ENCODE measurements at places on chromosomes 12 and 14. TPM values are rescaled to one million over a fixed set of nuclear protein-coding genes. Genes with fewer than 3 reads are reported as not detected.

DNA sequence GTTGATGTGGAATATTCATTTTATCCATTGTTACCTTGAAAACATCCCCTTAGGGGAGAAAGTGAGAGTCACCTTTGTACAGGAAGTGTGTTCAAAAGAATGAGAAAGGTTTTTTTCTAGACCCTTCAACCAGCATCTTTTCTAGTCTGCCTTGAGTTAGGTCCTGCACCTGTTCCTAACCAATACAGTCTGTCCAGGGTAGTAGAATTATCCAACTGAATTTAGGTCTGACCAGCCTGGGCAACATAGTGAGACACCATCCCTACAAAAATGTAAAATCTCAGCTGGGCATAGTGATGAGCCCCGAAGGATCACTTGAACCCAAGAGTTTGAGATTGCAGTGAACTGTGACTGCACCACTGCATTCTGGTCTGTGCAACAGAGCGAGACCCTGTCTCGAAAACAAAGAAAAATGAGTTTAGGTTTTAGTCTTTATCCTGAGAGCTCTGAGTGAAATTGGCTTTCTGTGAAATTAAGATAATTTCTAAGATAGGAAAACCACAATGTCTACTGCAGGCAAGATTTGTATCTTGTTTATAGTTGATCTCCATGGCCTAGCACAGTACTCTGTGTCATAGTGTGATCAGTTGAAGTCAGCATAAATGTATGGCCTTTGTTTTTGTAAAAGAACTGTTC, 25.2 kb downstream of the ARHGAP5 start:
- no peak for DNase-seq

GRCh38 chr14:28361486-28361885, 405.1 kb upstream of the FOXG1 start:
- no peak for DNase-seq

DNA sequence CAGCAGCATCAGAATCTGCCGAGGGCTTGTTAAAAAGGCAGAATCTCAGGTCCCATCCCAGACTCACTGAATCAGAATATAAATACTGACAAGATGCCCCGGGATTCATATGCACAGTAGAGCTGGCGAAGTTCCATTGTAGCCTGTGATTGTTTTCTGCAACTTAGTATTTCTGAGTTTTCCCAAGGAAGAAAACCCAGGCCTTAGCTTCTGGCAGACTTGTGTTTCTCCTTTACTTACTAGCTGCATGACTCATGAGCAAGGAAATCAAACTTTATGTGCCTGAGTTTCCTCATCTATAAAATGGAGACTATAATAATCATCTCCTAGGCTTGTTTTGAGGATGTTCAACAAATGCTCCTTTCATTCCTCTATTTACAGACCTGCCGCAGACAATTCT, 278.5 kb upstream of the PLEKHG7 start:
- DNase-seq: peak; percentile 80

Gene AICDA
- not detected for total RNA-seq

Gene SDSL
- total RNA-seq: 6.5 TPM

DNA sequence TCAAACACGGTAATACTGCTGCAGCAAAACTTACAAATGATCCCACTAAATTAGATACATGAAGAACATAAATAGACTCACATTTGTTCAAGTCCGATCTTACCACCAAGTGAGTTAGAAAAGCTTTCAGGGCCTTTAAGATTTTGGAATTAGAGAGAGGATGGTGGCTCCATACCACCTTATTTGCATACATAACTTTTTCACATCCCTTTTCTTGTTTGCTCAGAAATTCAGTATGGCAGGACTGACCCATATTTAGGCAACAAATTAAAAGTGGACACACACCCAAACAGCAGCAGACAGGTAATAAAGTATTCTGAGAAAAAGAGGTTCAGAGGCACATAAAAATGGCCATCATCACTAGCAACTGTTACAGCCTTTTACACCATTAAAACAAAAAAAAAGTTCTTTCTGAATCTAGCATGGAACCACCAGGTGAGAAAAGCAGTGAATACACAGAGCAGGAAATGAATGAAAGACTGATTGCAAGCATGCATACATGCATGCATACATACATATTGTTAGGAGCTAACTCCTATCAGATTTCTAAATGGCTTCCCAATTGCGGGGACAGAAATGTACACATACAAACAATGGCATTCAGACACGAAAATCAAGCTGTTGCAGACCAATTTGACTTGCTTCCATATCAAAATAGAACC, 23.3 kb downstream of the STXBP6 start:
- no peak for DNase-seq

DNA sequence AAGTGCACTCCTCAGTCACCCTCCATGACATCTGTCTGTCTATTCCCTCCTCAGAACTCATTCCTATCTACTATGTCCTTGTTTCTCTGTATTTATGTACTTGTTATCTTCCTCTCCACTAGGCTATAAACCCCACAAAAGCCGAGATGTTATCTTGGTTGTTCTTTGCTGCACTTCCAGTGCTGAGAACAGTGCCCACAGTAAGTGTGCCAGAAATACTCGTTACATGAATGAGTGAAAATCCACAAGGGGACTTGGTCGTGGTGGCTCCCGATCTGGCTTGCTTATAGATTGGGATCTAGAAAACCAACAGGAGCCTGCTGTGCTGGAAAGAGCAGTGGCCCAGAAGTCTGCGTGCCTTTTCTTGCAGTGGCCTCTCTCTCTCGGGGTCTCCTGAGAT, 111.9 kb upstream of the PRMT8 start:
- no peak for DNase-seq

DNA sequence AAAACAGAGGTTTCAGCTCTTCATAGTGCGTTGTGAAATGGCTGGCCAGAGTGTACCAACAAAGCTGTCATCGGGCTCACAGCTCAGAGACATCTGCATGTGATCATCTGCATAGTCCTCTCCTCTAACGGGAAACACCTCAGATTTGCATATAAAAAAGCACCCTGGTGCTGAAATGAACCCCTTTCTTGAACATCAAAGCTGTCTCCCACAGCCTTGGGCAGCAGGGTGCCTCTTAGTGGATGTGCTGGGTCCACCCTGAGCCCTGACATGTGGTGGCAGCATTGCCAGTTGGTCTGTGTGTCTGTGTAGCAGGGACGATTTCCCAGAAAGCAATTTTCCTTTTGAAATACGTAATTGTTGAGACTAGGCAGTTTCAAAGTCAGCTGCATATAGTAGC, 14.3 kb upstream of the PAPLN start:
- no peak for DNase-seq

GRCh38 chr12:54258201-54258681, 21.7 kb downstream of the CBX5 start:
- DNase-seq: peak; percentile 76

DNA sequence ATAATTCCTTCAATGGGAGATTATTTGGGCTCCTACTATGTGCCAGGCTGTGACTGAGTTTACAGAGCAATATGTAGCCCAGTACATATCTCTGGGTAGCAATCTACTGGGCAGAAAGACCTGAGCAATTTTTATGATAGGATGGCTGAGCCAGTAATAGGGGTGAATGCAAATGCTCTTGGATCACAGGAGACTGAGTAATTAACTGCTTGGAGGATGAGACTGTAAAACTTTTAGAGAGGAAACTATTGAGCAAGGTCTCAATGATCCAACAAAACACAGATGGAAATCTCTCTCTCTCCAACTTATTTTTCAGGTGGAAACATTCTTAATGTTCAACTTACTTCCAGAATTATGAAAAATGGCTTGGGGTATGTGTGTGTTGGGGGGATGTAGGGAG, 402.2 kb downstream of the AEBP2 start:
- no peak for DNase-seq

GRCh38 chr14:74508292-74508731, 14.7 kb downstream of the ISCA2 start:
- peak; percentile 88 for DNase-seq

Gene ASCL1
- not detected for total RNA-seq

Gene COX8C
- total RNA-seq: not detected

GRCh38 chr12:105262461-105263184, 26.6 kb upstream of the APPL2 start:
- DNase-seq: no peak

Gene CCDC60
- not detected for total RNA-seq

DNA sequence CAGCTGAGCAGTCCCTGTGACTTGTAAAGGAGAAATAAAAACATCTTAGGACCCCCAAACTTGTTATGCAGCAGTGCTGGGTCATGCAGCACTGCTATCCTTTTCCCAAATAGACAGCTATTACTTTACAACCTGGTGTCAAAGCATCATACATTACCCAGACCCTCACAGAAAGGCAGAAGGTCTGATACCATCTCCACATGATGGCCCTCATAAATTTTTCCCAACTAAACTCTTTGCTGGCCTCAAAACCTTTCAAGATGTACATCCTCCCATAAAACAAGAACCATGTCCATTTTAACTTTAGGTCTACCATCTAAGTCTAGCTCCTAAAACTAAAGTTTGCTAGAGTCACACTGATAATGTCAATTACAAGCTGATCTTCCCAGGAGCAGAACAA, 8.7 kb upstream of the RESF1 start:
- no peak for DNase-seq

Gene PPP1R1A
- total RNA-seq: 0.36 TPM

Gene SLC25A21
- 0.29 TPM for total RNA-seq

Gene TMEM63C
- total RNA-seq: 0.72 TPM

DNA sequence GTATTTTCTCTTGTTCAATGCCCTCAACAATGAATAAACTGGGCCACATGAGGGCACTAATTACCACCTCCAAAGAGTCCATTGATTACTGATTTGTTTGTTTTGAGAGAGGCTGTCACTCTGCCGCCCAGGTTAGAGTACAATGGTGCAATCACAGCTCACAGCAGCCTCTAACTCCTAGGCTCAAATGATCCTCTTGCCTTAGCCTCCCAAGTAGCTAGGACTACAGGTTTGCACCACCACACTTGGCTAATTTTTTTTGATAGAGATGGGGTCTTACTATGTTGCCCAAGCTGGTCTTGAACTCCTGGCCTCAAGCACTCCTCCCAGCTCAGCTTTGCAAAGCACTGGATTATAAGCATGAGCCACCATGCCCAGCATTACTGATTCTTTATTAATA, 28.3 kb upstream of the SYCP3 start:
- DNase-seq: no peak

DNA sequence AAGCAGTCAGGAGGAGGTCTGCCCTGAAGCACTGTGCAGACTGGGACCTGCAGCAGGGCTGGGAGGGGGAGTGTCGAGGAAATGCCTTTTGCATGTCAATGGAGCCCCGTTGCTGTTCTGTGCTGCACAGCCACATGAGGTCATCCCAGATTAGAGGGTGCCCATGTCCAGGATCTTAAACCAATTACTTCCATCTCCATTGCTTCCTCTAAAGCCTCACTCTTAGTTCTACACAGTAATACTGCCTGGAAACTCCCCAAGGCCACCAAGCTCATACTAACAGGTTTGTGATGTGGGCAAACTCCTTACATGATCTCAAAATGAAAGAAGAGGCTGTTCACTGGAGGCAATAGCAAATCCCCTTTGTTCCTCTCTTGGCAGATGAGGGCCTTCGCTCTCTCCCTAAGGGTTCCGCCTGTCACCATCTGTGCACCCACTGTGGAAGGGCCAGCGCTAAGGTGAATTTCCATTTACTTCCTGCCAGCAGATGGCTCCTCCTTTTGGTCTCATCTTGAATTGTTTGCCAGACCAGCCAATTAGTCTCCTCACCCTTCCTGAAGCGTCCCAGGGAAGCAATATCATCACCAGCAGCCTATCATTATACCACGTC, 35.4 kb upstream of the LTA4H start:
- no peak for DNase-seq

Gene EPYC
- 1.8 TPM for total RNA-seq

DNA sequence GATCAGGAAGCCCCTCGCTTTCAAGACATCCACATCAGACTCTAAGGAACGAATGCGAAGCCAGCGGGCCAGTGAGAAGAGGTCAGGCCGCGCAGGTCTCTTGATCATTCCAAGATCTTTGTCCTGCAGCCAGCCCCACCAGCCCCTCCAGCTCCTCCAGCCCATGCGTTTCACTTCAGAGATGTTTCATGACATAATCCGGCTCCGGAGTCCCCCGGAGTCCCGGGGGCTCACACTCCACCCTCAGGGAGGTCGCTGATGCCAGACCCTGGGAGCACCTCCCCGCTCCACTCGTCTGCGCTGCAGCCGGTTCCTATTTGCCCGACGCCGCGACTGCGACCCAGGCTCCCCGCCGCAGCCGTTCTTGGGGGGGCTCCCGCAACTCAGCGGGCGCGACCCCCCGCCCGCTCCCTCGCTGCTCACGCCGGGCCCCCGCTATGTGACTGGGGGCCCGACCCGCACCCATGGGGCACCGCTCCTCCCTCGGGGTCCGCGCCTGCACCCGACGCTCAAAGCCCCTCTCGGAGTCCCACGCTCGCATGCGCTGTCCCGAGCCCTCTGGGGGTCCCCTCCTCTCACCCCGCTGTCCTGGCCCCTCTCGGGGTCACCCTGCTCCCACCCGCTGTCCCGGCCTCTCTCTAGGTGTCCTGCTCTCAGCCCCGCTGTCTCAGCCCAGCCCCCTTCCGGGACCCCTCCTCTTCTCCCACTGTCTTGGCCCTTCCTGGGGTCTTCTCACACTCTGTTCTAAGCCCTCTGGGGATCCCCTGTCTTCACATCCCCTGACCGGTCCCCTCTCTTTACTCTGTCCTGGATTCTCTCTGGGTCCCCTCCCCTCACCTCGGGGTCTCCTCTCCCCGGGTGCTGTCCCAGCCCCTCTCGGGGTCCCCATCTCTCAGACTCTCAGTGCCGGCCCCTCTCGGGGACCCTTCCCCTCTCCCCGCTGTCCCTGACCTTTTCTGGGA, 1.1 kb downstream of the TAOK3 start:
- no peak for DNase-seq

GRCh38 chr12:83700838-83701237, 1014.1 kb downstream of the TMTC2 start:
- DNase-seq: no peak

DNA sequence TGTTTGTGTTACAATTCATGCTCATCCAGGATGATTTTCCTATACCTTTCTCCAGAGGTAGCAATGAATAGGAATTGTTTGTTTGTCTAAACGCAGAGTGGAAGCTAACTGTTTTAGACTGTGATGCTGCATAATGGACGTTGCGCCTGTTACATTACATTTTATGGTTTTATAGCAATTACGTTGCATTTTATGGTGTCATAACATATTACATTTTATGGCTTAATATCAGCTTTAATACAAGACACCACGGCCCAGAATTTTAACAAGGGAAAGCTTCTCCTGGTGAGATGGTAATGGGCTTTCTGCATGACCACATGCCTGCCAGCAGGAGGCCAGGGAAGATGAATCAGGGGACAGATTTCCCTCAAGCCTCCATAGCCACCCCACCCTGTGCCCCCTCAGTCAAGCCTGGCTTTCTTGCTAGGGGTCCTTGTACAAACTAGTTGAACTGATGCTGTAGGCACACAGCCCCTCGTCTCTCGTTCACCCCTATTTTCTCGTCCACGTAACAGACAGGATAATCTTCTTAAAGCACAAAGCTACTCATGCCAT, 56.5 kb downstream of the HSPB8 start:
- no peak for DNase-seq

Gene KITLG
- 62.5 TPM for total RNA-seq

GRCh38 chr12:116495260-116495659, 63.9 kb upstream of the MAP1LC3B2 start:
- peak; percentile 69 for DNase-seq

Gene MDGA2
- not detected for total RNA-seq

Gene GOLT1B
- 65.7 TPM for total RNA-seq

- DNase-seq: peak; percentile 76
Measured at GRCh38 chr14:56659964-56660551, 80.5 kb downstream of the TMEM260 start.

Gene SERPINA12
- total RNA-seq: not detected

GRCh38 chr14:72500234-72500838, 393.6 kb downstream of the DPF3 start:
- DNase-seq: no peak

GRCh38 chr12:57175428-57176138, 28.2 kb upstream of the LRP1-AS start:
- peak; percentile 96 for DNase-seq

GRCh38 chr14:29282169-29282568, 515.6 kb downstream of the FOXG1 start:
- peak; percentile 38 for DNase-seq

All from osteoblast (primary cell).